ENCODE measurements at places on chromosomes 3 and 15.

GRCh38 chr3:9809239-9809614 lies 835 bp upstream of the TTLL3 start:
- no peak for DNase-seq

- DNase-seq = no peak
Measured at GRCh38 chr3:126466886-126467610, 8.6 kb downstream of the ZXDC start.

DNA sequence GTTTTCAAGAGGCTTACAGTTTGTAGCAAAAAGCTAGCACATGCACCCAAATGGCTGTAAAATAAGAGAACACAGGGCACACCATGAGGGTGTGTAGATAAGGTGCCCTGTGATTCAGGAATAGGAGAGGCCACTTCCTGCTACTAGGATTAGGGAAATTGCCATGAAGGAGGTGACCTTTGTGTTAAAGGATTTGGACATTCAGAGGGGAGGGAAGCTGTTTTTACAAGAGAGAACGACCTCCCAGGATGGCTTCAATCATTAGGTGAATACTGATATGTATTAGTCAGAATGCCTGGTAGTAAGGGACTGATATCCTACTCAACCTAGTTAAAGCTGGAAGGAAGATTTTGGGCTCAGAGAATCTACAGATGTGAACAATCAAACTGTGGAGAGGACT lies 35.7 kb upstream of the ABHD17C start:
- no peak for DNase-seq

GRCh38 chr3:88991496-88991895 lies 115.9 kb upstream of the EPHA3 start:
- DNase-seq = no peak
